ENCODE measurements at places on chromosomes 16 and 17. TPM values are rescaled to one million over a fixed set of nuclear protein-coding genes. Genes with fewer than 3 reads are reported as not detected.

STAT5A gene
- total RNA-seq, result 31.1 TPM

GRCh38 chr17:32684087-32684958, 192.6 kb downstream of the MYO1D start:
- peak overlapping the region; percentile 18 for H3K27ac ChIP-seq

NPIPB13 gene
- 5.8 TPM for total RNA-seq

MSLN gene
- 0.74 TPM for total RNA-seq

DNA sequence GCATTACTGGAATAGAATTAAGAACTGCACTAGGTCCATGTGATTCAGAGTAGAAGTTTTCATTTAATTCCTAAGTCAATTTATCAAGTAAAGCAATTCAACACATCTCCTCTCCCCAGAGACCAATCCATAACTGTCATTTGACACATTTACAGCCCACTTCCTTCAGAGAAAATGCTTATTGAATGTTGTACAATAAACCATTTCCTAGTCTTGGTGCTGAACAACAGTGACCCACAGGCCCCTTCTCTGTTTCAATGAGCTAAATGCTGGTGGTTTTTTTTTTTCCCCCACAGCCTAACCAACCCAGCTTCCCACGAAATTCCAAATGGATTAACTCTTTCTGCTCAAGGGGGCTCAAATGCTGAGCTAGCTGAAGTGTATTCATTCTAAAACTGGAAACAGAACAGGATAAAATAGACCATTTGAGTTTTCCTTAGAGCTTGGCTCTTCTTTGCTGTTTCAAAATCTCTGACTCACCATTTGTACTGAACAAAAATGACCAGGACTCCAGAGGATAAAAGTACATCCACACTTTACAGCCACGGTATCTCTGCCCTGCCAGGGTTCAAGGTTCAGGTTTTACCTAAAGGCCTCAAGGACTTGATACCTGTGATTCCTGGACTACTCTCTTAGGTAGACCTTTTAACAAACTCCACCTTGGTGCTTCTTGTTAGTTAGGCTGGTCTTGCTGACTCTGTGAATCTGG, 62.3 kb downstream of the TMEM100 start:
- H3K27me3 ChIP-seq, result no peaks in the 10 kb centered on the region
- no peak overlapping the region for H3K27ac ChIP-seq
- no peaks in the 10 kb centered on the region for H3K4me1 ChIP-seq
- no peak overlapping the region for H3K4me3 ChIP-seq

- no peak overlapping the region for H3K27ac ChIP-seq
- H3K4me1 ChIP-seq, result no peaks in the 10 kb centered on the region
- no peak overlapping the region for H3K4me3 ChIP-seq
- DNase-seq, result no peak
- H3K36me3 ChIP-seq, result no peaks in the 10 kb centered on the region
Observed at GRCh38 chr17:60671482-60671881, 6.2 kb upstream of the BCAS3 start.

- H3K4me3 ChIP-seq, result no peak overlapping the region
- H3K4me1 ChIP-seq, result no peaks in the 10 kb centered on the region
- H3K36me3 ChIP-seq, result no peaks in the 10 kb centered on the region
- DNase-seq, result no peak
- peaks cover 2% of the 10 kb centered on the region for H3K27me3 ChIP-seq
Observed at GRCh38 chr16:87690911-87691685, 74.7 kb downstream of the KLHDC4 start.

GRCh38 chr16:1159973-1160772, 7.3 kb downstream of the CACNA1H start:
- peak overlapping the region; percentile 63 for H3K27ac ChIP-seq
- no peaks in the 10 kb centered on the region for H3K27me3 ChIP-seq
- H3K4me1 ChIP-seq, result peaks cover 16% of the 10 kb centered on the region
- H3K4me3 ChIP-seq, result no peak overlapping the region

- H3K4me3 ChIP-seq, result no peak overlapping the region
- H3K27me3 ChIP-seq, result no peaks in the 10 kb centered on the region
- DNase-seq, result no peak
- H3K27ac ChIP-seq, result no peak overlapping the region
Observed at GRCh38 chr16:85603203-85603755, 9.8 kb upstream of the GSE1 start.

GRCh38 chr16:71338632-71339031, 19.9 kb upstream of the CALB2 start:
- no peaks in the 10 kb centered on the region for H3K4me1 ChIP-seq
- DNase-seq, result no peak
- H3K4me3 ChIP-seq, result no peak overlapping the region
- no peak overlapping the region for H3K27ac ChIP-seq
- H3K27me3 ChIP-seq, result no peaks in the 10 kb centered on the region
- no peaks in the 10 kb centered on the region for H3K36me3 ChIP-seq

GRCh38 chr17:32720671-32721070, 156.3 kb downstream of the MYO1D start:
- DNase-seq, result no peak
- no peaks in the 10 kb centered on the region for H3K27me3 ChIP-seq
- H3K27ac ChIP-seq, result no peak overlapping the region
- H3K4me1 ChIP-seq, result no peaks in the 10 kb centered on the region
- H3K4me3 ChIP-seq, result no peak overlapping the region
- no peaks in the 10 kb centered on the region for H3K36me3 ChIP-seq

- H3K4me3 ChIP-seq, result no peak overlapping the region
- no peaks in the 10 kb centered on the region for H3K27me3 ChIP-seq
- no peak overlapping the region for H3K27ac ChIP-seq
- DNase-seq, result no peak
- H3K4me1 ChIP-seq, result no peaks in the 10 kb centered on the region
Observed at GRCh38 chr16:65731833-65732232, 610.0 kb upstream of the CDH11 start.

WDR81 gene
- total RNA-seq, result 39.2 TPM

- no peak overlapping the region for H3K4me3 ChIP-seq
- no peaks in the 10 kb centered on the region for H3K27me3 ChIP-seq
- DNase-seq, result no peak
- no peaks in the 10 kb centered on the region for H3K4me1 ChIP-seq
Observed at GRCh38 chr17:44283344-44284023, 15.5 kb upstream of the SLC4A1 start.

- H3K4me1 ChIP-seq, result no peaks in the 10 kb centered on the region
- no peaks in the 10 kb centered on the region for H3K27me3 ChIP-seq
- DNase-seq, result no peak
- no peak overlapping the region for H3K4me3 ChIP-seq
- no peak overlapping the region for H3K27ac ChIP-seq
Observed at GRCh38 chr17:17149520-17150447, 56.3 kb downstream of the PLD6 start.

- no peak overlapping the region for H3K4me3 ChIP-seq
- DNase-seq, result no peak
- H3K36me3 ChIP-seq, result no peaks in the 10 kb centered on the region
- no peak overlapping the region for H3K27ac ChIP-seq
- no peaks in the 10 kb centered on the region for H3K4me1 ChIP-seq
Observed at GRCh38 chr16:65634291-65634690, 512.4 kb upstream of the CDH11 start.

CCL14 gene
- total RNA-seq, result 28.0 TPM

DNA sequence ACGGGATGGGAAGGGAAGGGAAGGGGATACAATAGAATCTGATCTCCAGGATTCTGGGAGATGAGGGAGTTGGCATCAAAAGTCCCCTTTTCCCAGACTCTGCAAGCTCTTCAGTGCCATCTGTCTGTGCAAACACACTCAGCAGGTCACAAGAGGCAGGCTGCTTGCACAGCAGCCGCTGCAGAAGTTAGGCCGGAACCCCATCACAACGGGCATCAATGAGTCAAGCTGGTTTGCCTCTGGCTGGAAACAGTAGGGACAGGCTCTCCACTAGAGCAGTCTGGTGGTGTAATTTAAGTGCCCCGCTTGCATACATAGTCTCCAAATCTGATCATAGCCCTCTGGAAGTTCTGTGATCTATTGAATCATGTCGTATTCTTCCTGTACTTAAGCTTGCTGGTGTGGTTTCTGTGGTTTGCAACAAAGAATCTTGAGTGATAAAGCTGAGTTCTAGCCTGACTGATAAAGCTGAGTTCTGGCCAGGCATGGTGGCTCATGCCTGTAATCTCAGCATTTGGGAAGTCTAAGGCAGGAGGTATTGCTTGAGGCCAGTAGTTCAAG, 33.7 kb upstream of the KDM8 start:
- H3K27me3 ChIP-seq, result no peaks in the 10 kb centered on the region
- no peaks in the 10 kb centered on the region for H3K36me3 ChIP-seq
- no peak for DNase-seq

NDE1 gene
- 34.3 TPM for total RNA-seq

GRCh38 chr17:47317119-47317518, 6.6 kb upstream of the EFCAB13 start:
- H3K4me3 ChIP-seq, result no peak overlapping the region
- no peak overlapping the region for H3K27ac ChIP-seq
- no peaks in the 10 kb centered on the region for H3K36me3 ChIP-seq
- DNase-seq, result no peak

- no peaks in the 10 kb centered on the region for H3K36me3 ChIP-seq
- H3K4me3 ChIP-seq, result no peak overlapping the region
- DNase-seq, result no peak
- H3K27ac ChIP-seq, result peak overlapping the region; percentile 83
- H3K4me1 ChIP-seq, result peaks cover 56% of the 10 kb centered on the region
- H3K27me3 ChIP-seq, result no peaks in the 10 kb centered on the region
Observed at GRCh38 chr17:41777157-41777573, 9.3 kb downstream of the JUP start.

DNA sequence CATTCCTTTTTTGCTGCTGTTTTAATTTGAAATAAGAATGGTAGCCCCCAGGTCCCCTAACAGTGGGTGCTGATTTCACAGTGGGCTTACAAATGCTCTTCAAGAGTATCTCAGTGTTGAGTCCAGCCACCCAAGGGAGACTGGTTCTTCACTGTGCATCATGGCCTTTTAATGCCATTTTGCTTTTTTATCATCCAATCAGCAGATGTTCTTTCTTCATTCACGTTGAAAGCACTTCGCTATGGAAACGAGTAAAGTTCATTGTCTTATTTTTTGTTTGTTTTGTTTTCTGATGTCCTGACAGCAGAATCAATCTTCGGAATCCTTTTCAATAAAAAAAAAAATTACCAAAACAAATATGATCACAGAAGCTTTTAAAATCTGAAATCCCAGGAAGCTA, 429.0 kb downstream of the MAF start:
- no peaks in the 10 kb centered on the region for H3K36me3 ChIP-seq
- H3K27ac ChIP-seq, result no peak overlapping the region
- no peaks in the 10 kb centered on the region for H3K4me1 ChIP-seq
- no peak for DNase-seq
- no peak overlapping the region for H3K4me3 ChIP-seq
- H3K27me3 ChIP-seq, result no peaks in the 10 kb centered on the region

DNA sequence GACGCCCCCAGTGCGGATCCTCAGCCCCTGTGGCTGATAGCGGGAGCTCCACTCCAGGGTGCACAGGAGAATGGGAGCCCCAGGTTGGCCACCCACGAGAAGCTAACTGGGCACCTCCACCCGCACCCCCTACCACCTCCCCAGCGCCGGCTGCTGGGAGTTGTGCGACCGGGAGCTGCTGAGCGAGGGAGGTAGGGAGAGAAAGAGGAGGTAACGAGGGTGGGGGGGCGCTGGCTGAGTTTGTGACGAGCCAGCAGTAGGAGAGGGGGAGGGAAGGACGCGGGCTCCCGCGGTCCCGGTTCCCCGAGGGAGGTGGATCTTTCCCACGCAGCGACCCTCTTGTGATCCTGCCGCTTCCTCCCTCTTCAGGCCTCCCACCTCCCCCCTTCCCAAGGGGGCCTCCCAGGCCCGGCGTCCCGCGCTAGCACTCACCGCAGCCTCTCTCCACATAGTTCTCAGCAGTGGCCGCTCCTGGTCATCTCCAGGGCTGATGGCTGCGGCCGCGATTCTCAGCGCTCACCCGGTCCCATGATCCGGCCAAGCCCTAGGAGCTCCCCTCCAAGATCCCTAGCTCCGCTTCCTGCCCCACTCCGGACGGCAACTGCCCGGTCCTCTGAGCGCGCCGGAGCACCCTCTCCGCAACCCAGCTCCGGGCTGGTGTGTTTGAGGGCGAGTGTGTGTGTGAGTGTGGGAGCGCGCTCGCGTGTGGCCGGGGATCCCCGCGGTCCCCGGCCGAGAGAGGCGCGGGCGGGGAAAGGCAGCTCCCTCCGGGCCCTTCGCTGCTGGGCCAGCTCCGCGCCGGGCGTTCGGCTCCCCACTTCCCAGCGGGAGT, at the start of gene GRIN2A:
TSS of gene GRIN2A (minus strand) at position 207 of the 832 bp plus-strand sequence. CDS start 2,017 bp downstream, outside the sequence.
- H3K36me3 ChIP-seq, result no peaks in the 10 kb centered on the region
- H3K27me3 ChIP-seq, result peaks cover 19% of the 10 kb centered on the region
- no peaks in the 10 kb centered on the region for H3K4me1 ChIP-seq
- no peak within 1 kb of the TSS for H3K27ac ChIP-seq

ZNF624 gene
- total RNA-seq, result 2.9 TPM
